ENCODE measurements at places on chromosomes 5 and 9.

- no peak for DNase-seq
These were observed 367.5 kb upstream of the BRINP1 start for GRCh38 chr9:119736491-119737454.

- DNase-seq = no peak
These were observed 1351.9 kb upstream of the C9orf72 start for GRCh38 chr9:28925157-28925556.

GRCh38 chr5:2741956-2742355 is 9.5 kb downstream of the IRX2 start:
- no peak for DNase-seq

- DNase-seq = no peak
These were observed 126.4 kb downstream of the SLF1 start for GRCh38 chr5:94744906-94745305.

DNA sequence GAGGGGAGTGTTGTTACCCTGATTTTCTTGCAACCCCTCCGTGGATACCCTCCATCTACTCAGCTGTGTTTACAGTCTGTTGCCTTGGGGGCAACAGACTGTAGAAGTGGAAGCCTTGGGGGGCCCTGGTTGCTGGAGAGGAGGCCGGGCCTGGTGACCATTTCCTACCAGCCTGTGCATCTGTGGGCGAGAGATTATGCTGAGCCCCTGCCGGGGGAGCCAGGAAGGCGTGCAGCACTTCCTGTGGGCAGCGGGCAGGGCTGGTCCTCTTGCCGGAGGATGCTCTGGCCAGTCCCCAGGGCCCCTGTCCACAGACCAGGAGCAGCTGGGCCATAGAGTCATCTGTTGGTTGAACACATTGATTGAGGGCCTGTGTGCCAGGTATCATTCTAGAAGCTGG is 11.1 kb downstream of the ERGIC1 start:
- DNase-seq = no peak

DNA sequence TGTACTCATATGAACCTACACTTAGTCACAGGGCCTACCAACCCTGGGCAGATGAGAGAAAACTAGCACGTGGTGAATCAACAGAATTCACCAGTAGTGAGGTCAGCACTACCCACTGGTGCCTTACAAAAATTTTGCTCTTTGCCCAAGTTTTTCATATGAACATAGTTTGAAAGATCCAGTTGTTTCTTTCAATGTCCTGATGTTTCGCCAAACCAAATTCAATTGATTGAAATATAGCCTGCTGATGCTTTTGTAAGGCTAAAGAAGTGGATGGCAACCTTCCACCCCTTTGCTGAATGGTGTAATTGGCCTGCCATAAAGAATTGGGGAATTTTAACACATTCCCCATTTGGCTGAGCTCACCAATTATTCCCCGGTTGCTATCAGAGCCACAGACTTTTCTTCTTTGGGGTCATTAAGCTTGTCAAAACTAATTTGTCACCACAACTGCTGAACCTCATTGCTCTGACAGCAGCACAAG is 339.2 kb downstream of the GLIS3 start:
- DNase-seq = no peak

DNA sequence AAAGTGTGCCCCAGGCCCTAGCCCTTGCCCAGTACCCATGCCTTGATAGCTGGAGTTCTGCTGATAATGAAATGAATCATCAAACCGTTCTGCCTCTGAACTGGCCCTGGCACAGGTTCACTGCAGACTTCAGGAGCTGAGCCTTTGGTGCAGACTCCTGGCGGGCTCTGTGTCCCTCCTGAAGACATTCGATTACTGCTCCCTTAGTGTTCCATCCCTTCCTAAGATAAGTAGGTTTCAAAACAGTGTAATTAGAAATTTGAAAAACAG is 97.2 kb downstream of the MVB12B start:
- no peak for DNase-seq

- no peak for DNase-seq
These were observed 17.7 kb upstream of the IL6ST start for GRCh38 chr5:56012281-56012963.

GRCh38 chr9:70256123-70256551 is 2.6 kb upstream of the SMC5 start:
- no peak for DNase-seq

All from breast epithelium (tissue), 4 donors.